ENCODE measurements at places on chromosomes 16 and 17. TPM values are rescaled to one million over a fixed set of nuclear protein-coding genes. Genes with fewer than 3 reads are reported as not detected.

GRCh38 chr17:9174779-9175574 lies 153.7 kb downstream of the NTN1 start:
- no peak for DNase-seq

DNA sequence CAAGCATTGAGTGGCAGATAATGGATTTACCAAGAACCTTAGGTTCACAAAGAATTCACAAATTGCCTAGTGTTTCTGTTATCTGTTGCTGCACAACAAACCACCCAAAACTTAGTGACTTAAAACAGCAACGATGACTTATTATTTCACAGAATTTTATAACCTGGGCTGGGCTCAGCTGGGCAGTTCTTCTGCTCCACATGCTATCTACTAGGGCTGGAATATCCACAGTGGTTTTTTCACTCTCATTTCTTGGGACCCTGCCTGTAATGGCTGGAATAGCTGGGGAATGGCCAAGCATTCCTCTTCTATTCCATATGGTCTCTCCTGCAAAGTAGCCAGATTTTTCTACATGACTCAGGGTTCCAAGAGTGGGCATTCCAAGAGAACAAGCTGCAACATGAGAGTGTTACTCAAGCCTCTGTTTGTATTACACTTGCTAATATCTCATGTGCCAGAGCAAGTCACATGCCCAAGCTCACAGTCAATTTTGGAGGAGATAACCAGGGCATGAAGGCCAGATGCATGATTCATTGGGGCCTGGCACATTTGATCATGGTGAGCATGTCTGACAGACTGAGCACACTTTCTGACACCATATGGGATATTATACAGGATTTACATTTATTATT lies 4.9 kb upstream of the PSMD7 start:
- peak; percentile 100 for DNase-seq

- DNase-seq: no peak
Observed at GRCh38 chr17:31225831-31226230, 71.2 kb downstream of the OMG start.

- DNase-seq: no peak
Observed at GRCh38 chr17:49741692-49742076, 22.2 kb downstream of the FAM117A start.

- peak; percentile 74 for DNase-seq
Observed at GRCh38 chr17:5355421-5356129, 63.9 kb downstream of the NUP88 start.

The HBA1 gene
- not detected for total RNA-seq

- DNase-seq: no peak
Observed at GRCh38 chr16:85567101-85567866, 45.8 kb upstream of the GSE1 start.

- DNase-seq: no peak
Observed at GRCh38 chr17:10268005-10268404, 69.6 kb upstream of the GAS7 start.

DNA sequence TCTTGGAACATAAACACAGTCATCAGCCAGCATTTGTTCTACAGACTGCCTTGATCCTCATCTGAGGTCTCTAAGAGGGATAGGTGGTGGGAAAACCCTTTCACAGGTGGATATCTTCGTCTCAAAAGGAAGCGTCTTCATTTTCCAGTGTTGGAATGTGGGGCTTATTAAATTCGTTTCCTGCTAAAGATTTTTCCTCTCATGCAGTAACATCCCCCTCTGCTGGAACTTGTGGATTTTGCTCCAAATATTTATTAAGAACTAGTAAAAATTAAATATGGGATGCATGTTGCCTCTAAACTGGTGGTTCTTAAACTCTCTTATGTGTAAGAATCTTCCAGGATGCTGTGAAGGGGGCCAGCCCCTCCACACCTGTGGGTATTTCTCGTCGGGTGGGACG lies 20.1 kb upstream of the MLYCD start:
- DNase-seq: peak; percentile 60

- no peak for DNase-seq
Observed at GRCh38 chr16:668519-669171, 713 bp downstream of the RHOT2 start.

The ATMIN gene
- total RNA-seq: 41.3 TPM

The RAB11FIP4 gene
- total RNA-seq: 16.4 TPM

GRCh38 chr17:8631554-8631877 lies 991 bp upstream of the MYH10 start:
- DNase-seq: peak; percentile 40

DNA sequence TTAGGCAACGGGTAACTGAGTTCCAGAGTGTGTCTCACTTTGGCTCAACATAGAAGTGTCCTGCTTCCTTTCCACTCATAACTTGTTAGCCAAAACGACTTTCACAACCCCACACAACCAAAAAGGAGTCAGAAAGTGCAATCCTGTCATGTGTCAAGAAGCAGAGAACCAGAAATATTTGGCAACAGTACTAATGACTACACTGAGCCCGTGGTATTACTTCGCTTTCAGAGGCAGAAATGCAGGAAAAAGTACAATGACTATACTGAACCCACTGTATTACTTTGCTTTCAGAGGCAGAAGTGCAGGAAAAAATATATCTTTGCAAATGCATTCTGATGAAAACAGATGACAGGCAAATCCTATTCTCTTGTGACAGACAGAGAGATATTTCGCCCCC lies 484.6 kb downstream of the KIF2B start:
- peak; percentile 23 for DNase-seq

DNA sequence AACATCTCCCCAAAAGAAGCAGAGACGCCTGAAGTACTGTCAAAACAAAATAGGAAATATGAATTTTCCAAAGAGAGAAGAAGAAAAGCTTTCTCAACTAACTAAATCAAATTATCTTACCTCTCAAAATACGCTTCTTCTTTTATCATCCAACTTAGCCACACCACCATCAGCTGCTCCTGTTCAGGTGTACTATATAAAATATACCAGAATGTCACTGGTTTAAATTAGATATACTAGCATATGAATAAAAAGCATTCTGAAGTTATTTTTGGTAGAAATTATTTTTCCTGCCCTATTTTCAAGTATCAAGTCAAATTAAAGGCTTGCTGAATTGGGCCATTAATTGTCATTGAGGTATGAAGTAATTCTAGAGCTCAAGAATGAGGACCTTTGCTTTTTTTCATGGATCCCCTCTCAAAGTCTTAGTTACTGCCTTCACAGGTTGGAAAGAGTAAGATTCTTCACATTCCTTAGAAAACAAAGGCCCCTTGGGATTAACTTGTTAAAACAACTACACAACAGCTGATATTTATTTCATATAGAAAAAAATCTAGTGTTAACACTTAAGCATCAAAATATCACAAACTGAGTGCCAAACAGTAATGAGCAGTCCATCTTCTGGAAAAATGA lies 30.1 kb downstream of the INTS2 start:
- DNase-seq: no peak

DNA sequence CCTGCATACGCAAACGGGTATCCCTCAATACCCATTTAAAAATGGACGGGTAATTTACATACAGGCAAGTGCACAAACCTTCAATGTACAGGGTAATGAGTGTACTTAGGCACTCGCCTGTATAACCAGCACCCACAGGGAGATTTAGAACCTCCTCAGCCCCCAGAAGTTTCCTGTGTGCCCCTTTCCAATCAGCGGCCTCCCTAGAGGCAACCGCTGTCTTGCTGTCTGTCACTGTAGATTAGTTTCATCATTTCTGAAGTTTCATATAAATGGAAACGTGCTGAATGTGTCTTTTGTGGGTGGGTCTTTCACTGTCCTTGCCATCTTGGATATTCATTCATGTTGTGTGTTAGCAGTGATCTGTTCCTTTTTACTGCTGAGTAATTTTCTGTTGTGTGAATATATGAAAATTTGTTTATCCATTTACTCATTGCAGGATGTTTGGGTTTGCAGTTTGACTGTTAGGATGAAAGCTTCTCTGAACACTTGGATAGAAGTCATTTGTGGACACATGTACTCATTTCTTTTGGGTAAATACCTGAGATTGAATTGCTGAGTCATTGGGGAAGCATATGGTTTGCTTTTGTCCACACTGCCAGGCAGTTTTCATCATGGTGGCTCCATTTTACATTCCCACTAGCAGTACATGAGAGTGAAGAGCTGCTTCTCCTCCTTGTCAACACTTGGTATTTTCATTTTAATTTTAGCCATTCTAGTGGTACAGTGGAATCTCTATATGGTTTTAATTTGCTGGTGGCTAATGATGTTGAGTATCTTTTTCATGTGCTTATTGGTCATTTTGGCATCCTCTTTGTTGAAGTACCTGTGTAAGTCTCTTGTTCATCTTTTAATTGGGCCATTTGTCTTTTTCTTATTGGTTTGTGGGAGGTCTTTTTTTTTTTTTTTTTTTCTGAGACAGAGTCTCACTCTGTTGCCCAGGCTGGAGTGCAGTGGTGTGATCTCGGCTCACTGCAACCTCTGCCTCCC lies 2.1 kb upstream of the ADCY7 start:
- DNase-seq: peak; percentile 65

DNA sequence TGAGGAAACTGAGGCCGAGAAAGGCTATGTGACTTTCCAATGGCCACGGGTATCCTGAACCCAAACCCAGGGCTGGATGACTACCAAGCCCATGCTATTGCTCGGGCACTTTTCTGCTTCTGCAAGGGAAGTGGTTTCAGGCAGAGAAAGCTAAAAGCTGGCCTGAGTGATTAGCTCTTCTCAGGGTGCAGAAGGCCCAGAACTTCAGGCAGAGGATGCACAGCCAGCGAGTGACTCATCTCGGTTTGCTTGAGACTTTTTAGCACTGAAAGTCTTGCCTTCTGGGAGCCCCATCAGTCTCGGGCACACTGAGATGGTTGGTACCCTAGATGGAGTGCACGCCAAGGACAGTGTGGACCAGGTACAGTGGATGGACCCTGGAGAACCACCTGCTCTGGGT lies 129.5 kb upstream of the SDK2 start:
- no peak for DNase-seq

The WSCD1 gene
- total RNA-seq: 0.26 TPM

GRCh38 chr17:43940630-43941029 lies 1.6 kb downstream of the PPY start:
- DNase-seq: no peak

The ITGAD gene
- total RNA-seq: not detected

- DNase-seq: no peak
Observed at GRCh38 chr17:82315703-82316358, 1.6 kb downstream of the CD7 start.

The NPIPB13 gene
- total RNA-seq: 0.64 TPM

The TNFRSF17 gene
- not detected for total RNA-seq

The GAST gene
- total RNA-seq: 0.90 TPM

DNA sequence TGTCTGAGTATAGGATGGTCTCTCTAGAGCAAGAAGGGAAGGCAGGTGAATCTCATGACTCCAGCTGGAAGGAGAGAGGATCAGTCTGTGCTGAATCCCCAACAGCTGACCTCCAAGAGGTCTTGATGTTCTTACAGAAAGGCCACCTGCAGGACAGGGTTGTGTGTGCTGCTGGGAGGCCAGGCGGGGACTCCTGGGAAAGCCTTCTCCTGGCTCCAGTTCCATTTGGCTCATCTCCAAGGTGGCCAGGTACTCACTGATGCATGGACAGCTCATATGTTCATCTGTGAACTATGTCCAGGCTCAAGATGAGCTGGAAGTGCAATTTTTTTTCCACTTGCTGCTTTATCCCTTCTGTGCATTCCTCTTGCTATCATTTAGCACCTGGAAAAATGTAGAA lies 730.2 kb upstream of the RBFOX1 start:
- no peak for DNase-seq

The CBX8 gene
- total RNA-seq: 2.7 TPM

DNA sequence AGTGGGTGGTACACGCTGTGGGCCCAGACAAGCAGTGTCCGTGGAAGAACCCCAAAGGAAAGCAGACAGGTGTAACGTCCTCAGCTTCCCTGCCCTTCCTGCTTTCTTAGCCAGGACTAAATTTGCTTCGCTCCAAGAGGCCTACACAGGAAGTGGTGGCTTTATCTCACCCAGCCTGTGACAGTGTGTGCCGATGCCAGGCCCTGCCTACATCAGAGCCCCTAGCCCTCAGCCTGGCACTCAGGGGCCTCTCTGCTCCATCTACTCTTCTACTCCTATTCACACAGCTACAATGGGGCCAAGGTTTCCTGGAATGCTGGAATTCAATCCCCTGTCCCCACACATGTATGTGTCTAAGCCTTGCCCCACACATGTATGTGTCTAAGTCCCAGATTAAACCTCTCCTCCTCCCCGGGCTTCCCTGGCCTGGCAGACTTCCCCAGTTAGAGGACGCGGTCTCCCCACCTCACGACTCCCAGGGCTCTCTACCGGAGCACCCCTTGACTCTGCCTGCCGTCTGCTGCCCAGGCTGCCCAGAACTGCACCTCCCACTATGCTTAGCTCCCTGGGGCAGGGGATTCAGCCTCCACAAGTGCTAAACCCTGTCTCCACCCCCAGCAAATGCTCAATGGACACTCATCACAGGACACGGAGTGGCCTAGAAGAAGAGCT lies 8.2 kb downstream of the PGAP3 start:
- no peak for DNase-seq

DNA sequence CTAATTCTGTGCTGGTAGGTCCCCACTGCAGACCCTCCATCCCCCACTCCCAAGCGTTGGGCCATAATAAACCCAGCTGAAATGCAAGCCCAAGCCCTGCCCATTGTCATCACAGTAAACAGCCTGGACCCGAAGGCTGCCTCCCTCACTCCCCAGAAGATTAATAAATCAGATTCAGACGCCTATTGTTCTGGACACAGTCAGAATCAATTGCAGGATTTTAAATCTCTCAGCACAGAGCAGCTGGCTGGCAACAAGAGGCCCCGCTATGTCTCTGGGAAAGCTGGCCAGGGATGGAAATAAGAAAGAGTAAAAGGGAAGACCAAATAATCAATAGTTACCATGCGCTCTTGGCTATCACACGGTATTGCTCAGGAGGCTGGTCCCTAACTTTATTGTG lies 93.9 kb downstream of the C17orf67 start:
- no peak for DNase-seq

The FOXJ1 gene
- total RNA-seq: not detected

DNA sequence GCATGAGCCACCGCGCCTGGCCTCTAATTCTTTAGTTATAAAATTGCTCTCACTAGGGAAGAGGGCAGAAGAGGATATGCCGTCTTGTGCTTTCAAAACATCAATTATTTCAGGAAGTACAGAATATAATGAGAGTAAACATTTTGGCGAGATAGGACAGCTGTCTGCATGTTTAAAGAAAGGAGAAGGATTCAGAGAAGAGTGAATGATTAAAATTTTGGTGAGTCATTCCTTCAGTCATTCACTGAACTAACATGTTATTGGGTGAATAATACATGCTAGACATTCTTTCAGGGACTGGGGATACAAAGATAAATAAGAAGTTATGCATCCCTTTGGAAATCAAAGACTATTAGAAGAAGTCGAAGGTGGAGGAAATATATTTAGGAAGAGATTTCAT lies 590.3 kb upstream of the GOT2 start:
- peak; percentile 14 for DNase-seq

GRCh38 chr17:55090079-55090492 lies 121.5 kb downstream of the STXBP4 start:
- peak; percentile 58 for DNase-seq
